ENCODE measurements at places on chromosomes 4 and X.

GRCh38 chrX:154730253-154730891, 20.5 kb downstream of the GAB3 start:
- peak; percentile 86 for DNase-seq

DNA sequence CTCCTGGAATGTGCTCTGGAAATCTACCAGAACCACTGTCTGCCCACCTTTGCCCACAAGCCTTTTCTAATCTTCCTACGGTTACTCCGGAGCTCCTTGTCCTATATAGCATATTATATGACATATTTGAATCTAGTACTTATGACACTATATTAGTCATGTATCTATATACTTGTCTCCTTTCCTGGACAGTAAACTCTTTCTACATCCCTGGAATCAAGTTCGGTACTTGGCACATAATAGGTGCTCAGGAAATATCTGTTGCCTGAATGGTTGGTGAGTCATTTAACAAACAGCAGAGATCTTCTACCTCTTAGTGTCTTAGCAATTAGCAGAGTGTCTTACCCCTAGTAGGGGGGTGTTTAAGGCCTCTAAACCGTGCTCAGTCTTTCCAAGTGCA, 123.6 kb downstream of the RELL1 start:
- DNase-seq: peak; percentile 32

- DNase-seq: peak; percentile 71
Measured at GRCh38 chrX:34578237-34578636, 78.8 kb downstream of the TMEM47 start.

GRCh38 chr4:10728016-10728415, 43.4 kb upstream of the CLNK start:
- DNase-seq: no peak

GRCh38 chr4:10013722-10014121, 7.6 kb downstream of the SLC2A9 start:
- DNase-seq: peak; percentile 70

DNA sequence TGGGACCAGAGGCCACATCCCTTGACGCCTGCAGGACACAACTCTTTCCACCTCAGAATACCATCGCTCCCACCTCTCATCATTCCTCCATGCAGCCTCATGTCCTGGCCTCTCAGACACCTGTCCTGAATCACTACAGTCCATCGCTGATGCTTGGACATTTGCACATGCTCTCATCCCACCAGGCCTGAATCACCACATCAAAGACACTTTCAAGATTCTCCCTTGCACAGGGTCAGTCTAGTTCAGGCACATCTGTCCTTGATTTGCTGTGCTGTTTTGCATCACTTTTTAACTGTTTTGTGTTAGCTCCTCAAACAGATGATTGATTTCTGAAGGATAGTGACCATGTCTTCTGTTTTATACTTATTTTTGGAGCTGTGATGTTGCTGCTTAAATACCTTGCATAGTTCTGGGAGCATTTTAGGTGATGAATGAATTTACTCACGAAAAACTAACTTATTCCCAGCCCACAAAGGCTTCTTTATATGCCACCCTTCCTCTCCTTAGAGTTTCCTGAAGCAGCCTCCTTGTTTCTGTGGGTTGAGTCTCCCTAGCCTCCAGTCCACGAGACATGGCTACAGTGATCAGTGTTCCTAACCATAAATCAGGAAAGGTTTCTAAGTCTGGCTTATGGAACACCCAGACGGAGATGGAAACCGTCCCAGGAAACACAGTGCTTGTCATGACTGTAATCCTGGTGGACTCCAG, 2.6 kb downstream of the FAM114A1 start:
- DNase-seq: no peak

GRCh38 chr4:14920237-14920636, 82.0 kb upstream of the CPEB2 start:
- no peak for DNase-seq

- no peak for DNase-seq
Measured at GRCh38 chr4:175407926-175408325, 404.1 kb downstream of the GPM6A start.

DNA sequence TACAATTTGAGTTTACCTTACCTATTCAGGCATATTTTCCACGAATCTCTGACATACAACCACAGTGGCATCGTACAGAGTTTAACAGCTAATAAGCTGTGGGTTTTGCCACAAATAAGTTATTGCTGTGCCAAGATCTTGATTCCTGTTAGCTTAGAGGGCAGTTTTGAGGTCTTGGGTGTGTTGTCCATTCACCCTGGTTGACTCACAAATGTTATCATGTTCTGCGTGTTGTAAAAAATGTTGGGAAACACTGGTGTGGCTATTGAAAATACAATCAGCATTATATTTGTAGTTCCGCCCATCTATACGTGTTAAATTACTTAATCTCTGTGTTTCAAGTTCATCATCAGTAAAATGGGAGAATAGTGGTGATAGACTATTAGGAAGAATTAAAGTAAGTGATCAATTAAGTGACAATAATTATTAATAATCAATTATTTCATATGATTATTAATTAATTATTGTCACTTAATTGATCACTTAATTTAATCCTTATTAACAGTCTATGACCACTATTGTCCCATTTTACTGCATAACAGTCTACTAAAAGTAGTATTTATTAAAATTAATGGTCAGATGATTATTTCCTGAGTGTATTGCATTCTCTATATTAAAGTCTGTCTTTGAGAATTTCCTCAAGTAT, 96.3 kb downstream of the TMA16 start:
- DNase-seq: no peak

- no peak for DNase-seq
Measured at GRCh38 chr4:53545942-53546581, 45.2 kb downstream of the LNX1 start.
